ENCODE measurements at places on chromosomes 7 and 10.

DNA sequence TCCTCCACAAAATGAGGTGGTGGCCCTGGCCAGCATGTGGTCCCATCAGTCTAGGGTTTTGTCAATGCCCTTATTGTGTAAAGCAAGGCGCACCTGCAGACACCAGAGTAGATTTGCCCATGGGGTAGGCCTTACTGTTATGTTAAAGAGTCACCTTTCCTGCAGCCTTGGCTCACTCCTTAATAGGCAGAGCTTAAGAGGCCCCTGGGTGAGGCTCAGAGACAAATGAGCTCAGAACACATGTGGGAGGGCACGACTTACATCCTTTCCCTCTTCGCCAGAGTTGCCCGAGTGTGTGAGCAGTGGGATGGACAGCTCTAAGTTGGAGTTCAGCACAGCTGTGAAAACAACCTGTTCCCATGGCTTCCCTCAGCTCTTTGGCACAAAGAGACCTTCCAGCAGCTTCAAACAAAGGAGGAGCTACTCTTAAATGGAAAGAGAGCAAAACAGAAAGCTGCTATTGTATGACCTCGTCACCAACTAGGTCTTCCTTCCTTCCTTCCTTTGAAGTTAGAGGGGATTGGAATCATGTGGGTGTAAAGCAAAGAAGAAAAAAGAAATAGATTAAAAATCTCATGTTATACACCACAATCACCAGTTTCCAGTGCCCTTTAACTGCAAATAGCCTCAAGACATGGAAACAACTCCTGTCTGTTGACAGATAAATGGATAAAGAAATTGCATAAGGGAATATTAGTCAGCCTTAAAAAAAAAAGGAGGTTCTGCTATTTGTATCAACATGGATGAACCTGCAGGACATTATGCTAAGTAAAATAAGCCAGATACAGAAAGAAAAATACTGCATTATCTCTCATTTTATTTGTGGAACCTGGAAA is 11.9 kb upstream of the XPNPEP1 start:
- DNase-seq, result no peak

- no peak for DNase-seq
These were observed 1.2 kb downstream of the FLNC start for GRCh38 chr7:128831178-128831993.

GRCh38 chr10:37566332-37566731 is 291.1 kb downstream of the ZNF248 start:
- DNase-seq, result no peak

- DNase-seq, result no peak
These were observed 391.1 kb downstream of the PARD3 start for GRCh38 chr10:34423673-34424625.

DNA sequence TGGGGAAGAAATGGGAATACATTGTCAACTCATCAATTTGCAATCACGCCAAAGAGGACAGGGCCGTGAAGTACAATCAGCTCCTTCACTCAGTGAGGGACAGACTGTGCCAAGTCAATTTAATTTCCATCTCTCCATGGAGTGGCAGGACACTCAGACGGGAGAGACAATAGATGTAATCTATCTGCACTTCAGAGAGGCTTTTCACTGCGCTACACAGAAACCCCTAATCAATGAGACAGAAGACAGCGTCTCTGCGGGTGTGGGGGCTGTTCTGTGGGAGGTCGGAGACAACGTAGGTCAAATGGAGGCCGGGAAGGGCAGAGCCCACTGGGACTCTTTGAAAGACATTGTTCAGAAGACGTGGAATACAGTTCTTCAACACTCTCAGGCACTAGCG is 541.0 kb upstream of the ADARB2 start:
- no peak for DNase-seq

DNA sequence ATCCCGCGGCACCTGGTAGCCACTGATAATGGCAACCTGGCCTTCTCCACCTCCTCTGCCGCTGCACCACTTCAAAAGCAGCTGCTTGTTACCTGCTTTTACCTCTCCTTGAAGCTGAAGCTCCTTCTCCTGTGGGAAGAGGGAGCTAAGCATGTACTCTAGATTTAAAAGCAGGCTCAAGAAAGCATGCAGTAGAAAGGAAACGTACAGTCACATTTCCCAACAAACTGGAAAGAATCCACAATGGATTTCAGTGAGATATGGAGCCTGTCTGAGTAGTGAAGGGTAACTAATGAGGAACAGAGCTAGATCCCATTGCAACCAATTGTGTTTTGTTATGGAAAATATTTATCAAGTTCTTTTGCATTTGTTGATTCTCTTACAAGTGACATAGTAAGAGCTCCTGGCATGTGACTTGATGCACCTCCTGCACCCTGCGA is 457.4 kb upstream of the GALNT17 start:
- no peak for DNase-seq

GRCh38 chr7:139797607-139798006 is 19.8 kb upstream of the HIPK2 start:
- DNase-seq, result no peak

- DNase-seq, result no peak
These were observed 674 bp upstream of the FRA10AC1 start for GRCh38 chr10:93703066-93703465.

GRCh38 chr7:130349911-130350782 is 5.5 kb downstream of the CPA5 start:
- no peak for DNase-seq

GRCh38 chr10:74824900-74825370 is 1.5 kb upstream of the KAT6B start:
- DNase-seq, result peak; percentile 20

DNA sequence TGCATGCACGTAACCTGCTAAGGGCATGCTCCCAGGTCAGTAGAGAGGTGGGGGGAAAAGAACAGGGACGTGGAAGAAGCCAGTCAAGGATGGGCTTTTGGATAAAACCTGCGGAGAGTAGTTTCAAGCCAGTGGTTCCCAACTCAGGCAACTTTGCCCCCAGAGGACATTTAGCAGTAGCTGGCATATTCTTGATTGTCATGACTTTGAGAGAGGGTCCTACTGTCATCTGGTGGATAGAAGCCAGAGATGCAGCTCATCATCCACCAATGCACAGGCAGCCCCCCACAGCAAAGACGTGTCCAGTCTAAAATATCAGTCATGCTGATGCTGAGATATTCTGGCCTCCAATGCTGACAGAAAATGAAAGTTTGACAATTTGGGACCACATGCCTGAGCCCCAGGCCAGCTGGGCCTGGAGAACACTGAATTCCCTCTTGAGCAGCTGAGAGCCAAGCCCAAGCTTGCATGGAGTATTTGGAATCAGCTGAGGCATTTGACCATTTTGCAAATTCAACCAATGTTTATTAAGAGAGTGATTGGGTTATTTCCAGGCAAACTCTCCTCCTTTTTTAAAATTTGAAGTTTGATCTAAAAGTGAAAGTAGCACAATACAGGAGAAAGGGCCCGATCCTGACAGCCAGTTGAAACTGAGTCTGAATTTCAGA is 110.0 kb upstream of the C7orf33 start:
- no peak for DNase-seq

DNA sequence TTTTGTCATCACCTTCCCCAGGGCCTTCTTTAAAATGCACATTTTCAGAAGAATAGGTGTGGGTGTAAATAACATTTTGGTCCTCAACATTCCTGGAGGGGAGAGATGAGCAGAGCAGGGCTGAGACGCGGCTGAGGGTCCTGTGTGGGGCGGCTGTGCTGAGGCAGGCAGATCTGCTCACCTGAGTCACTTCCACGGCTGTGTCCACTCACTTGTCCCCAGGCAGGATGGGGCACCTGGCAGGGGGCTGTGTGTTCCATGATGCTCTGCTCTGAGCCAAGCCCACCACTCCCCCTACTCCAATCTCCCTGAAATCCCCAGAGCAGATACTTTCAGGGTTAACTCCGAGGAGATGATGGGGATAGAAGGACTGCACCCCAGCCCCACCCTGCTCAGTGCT is 93.8 kb downstream of the GLRX3 start:
- no peak for DNase-seq

- DNase-seq, result no peak
These were observed 65.5 kb upstream of the PAPSS2 start for GRCh38 chr10:87594181-87594580.

GRCh38 chr10:61789031-61789430 is 112.5 kb upstream of the ARID5B start:
- DNase-seq, result no peak

GRCh38 chr10:126021833-126022500 is 125.6 kb downstream of the FANK1 start:
- no peak for DNase-seq

GRCh38 chr10:100838986-100839385 is 73.8 kb upstream of the SLF2 start:
- DNase-seq, result no peak

GRCh38 chr10:132158122-132158741 is 28.5 kb upstream of the DPYSL4 start:
- no peak for DNase-seq

DNA sequence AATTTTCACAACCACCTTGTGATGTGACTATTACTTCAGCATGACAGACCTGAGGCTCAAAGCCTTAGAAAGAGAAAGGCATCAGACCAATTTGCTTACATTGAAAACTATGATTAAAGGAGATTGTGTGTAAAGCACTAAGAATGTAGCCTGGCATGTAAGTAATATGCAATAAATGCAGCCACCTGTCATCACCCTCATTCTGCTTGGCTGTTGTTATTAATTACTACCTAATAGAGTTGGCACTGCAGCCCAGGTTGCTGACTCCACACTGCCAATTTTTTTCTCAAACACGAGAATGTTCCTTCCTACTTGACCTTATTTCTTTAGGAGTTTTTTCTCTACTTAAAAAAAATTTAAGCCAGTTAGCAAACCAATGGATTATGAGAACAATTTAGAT is 61.2 kb upstream of the NPVF start:
- DNase-seq, result no peak

DNA sequence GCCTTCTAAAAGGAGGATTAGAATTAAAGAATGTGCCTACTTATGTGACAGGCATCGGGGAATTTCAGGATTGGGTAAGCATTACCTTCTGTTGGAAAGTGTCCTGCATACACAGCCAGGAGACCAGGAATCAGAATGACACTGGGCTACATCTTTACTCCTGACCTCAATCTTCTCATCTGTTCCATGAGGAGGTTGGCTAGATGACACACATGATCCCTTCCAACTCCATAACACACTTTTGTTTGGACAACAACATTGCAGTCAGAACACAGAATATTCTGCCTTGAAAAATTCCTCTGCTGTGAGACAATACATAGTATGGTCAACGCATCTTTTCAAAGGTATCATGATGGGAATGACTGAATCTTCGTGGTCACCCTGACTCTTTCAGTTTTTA is 1281.2 kb upstream of the SORCS1 start:
- no peak for DNase-seq

DNA sequence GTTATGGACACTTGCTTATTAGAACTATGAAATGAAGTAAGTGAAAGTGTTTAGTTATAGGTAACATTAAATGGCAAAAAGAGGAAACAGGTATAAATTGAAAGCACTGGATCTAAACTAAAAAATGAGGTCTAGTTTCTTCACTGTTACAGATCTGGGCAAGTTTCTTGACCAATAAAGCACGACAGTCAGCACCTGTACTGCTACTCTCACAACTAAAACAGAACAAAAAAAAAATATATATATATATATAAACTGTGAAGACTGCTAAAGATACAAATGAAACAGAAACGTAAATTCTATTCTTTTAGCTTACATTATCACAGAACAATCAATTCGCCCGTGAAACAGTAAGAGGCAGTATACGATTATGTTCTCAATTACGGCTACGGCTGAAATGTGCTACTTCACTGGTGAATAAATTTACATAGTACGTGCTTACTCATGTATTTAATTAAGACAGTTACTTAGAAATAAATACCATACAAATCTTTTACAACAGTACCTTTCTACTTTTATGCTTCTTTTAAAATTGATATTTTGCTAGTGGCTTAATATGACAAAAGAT is 4.2 kb downstream of the AHR start:
- DNase-seq, result no peak

DNA sequence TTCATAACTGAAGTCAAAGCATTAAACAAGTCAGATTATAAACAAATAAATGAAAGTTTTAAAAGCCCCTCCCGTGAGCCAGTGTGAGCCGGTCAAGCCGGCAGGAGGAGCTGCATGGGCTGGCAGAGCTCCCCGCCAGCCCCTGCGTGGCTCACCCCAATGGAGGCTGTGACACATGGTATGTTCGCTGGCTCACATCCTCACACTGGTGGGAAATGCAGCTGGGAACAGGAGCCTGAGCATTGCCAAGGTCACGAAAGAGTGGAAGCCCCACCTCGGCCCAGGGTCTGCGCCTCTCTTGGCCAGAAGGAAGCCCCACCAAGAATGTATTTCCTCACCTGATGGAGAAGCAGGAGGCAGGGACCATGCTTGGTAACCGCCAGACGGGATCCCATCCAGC is 261.7 kb upstream of the TCERG1L start:
- DNase-seq, result no peak

Data from stimulated activated CD8-positive, alpha-beta memory T cell treated with anti-CD3 and anti-CD28 coated beads, Interleukin-7, amount 100 ng/mL, for 1 hour (primary cell).